ENCODE measurements at places on chromosomes 7 and 10.

DNA sequence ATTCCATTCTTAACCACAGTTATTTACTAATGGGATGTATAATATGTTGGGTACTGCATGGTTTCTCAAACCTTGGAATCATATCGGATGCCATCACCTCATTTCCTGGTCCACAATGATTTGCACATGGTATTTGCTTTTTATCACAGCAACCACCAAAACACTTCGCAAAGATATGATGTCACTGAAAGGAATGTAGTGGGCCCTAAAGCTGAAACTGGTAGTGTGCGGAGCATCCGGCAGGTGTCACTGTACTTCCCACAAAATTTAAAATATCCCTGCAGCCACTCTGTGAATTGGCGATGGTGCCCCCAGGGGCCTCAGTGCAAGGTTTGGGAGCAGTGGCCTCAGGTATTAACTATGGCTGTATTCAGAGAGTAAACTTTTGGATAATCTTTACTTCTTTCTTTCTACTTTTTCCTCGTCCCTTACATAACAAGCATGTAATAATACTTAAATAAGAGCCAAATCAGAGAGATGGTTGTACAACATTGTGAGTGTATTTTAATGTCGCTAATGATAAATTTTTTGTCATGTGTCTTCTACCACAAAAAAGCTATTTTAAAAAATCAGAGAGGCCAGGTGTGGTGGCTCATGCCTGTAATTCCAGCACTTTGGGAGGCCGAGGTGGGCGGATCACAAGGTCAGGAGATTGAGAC is 66.2 kb downstream of the FAM241B start:
- no peak for DNase-seq

- no peak for DNase-seq
Measured at GRCh38 chr10:92655426-92655825, 34.3 kb upstream of the HHEX start.

GRCh38 chr10:43132867-43133787 is 5.1 kb upstream of the CSGALNACT2 start:
- no peak for DNase-seq

DNA sequence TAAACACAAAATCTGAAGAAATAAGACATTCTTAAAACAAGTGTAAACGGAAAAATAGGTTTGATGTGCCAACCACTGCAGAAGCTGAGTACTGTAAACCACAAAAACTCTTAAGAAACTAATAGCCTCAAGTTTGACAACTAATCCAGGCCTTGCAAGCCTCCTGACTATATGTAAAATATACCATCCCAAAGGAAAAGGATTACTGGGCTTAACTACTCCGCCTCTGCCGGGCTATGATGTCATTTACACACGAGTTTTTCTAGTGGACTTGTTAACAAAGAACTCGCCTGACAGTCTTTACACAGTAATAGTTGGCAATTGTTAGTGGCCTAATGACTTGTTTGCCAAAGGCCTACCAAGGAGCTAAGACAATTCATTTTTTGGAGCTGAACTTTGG is 2.1 kb downstream of the KIF5B start:
- no peak for DNase-seq

- no peak for DNase-seq
Measured at GRCh38 chr7:26857506-26858240, 6.7 kb downstream of the SKAP2 start.

DNA sequence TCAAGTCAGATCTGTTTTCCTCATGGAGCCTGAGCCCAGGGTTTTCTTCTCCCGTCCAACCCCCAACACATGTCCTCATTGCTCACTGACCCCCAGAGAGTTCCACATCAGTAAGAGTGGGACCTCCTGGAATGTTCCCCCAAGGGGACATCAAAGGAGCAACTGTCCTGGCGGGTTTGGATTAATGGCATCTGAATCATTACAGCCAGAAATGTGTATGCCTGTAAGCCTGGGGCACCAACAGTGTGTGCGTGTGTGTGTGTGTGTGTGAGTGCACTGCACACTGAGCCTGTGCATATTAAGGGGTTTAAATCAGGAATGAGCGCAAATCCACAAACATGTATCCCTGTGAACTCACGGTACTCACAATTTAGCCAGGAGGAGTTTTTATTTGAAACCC is 222.3 kb downstream of the PLXNA4 start:
- DNase-seq, result no peak

- peak; percentile 73 for DNase-seq
Measured at GRCh38 chr7:102272075-102272916, 14.4 kb upstream of the SH2B2 start.

DNA sequence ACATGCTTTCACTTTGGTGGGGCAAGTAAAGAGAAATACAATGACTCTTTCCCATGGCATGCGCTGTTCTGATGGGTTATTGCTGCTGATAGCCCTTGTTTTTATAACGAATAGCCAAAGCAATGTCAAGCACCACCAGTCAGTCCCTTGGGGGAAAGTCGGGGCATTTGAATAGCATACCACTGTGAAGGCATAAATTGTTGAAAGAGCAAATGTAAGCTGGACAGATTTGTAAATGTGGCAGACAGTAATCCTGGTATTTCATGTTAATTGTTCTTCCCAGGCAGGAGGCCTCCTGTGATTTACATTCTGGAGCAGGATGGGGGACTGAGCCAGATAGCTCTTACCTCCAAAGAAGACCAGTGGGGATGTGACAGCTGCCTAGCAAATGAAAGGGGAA is 293.3 kb downstream of the ADRA2A start:
- no peak for DNase-seq

- no peak for DNase-seq
Measured at GRCh38 chr7:91280604-91281003, 16.4 kb downstream of the FZD1 start.

Measured in effector CD8-positive, alpha-beta T cell (primary cell).